CD8-positive, alpha-beta memory T cell (primary cell): ENCODE measurements at places on chromosomes 16 and 17. TPM values are rescaled to one million over a fixed set of nuclear protein-coding genes. Genes with fewer than 3 reads are reported as not detected.

AOC2 gene
- 2.4 TPM for total RNA-seq

GRCh38 chr17:33816842-33817617 lies 438.1 kb upstream of the CCL2 start:
- DNase-seq, result no peak

EPX gene
- not detected for total RNA-seq

GRCh38 chr17:28887871-28888471 lies 9.6 kb downstream of the FLOT2 start:
- no peak for DNase-seq

- no peak for DNase-seq
Observed at GRCh38 chr17:76504117-76504516, 2.9 kb upstream of the RHBDF2 start.

GRCh38 chr17:9843152-9844010 lies 17.7 kb downstream of the GLP2R start:
- DNase-seq, result no peak

DNA sequence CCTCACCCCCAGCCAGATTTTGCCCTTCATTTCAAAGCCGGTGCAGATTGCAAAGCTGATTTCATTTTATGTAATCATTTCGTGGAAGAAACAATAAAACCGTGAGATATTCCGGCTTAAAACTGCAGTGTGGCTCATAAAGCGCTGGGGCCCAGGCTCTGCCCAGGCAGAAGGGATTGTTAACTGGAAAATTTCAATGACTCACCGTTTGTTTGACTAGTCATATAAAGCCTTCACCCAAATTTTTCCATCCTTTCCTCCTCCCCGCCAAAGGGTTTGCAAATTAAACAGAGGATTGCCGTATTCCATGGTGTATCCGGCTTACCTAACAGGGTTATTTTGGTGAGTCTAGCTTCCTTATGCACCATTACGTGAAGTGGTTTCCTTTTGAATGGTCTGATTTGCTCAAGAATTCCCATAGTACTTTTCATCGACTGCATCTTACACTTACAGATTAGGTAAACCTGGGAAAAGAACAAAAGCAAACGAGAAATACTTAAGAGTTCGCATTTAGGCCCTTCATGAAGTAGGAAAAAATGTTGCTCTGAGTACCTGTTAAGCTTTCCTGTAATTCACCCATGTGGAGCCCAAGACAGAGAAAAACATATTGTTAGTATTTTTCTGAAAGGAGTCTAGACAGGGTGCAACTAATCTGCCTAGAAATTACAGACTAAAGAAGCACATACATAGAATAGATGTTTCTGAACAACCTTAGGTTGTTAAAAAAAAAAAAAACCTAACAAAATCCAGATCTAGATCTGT lies 949 bp upstream of the GSPT1 start:
- DNase-seq, result no peak

DNA sequence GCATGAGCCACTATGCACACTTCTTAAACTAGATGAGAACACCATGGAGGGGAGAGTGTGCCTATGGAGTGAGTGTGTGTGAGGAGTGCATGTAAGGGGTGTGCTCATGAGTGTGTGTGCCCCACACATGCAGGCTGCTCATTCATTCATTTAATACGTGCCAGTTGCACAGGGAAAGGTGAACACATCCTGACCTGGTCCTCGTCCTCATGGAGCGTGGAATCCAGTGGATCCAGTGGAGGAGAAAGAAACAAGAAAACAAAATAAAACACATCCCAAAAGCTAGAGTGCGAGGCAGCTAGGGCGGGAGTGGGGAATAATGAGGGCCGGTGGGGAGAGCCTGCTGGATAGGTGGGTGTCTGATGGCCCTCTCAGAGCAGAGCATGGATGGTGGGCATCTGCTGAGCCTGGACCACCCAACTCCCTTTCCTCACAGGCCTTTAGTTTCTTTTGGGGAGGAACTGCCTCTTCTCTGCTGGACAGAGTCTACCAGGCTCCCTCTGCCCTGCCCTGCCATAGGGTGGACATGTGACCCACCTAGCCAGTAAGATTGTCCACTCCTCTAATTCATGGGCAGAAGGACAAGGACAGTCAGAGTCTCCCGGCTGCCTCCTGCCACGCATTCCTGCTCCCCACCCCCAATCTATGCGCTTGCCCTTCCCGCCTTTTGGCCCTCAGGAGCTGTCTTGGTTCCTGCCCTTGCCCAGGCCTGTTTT lies 204.3 kb downstream of the RAB11FIP4 start:
- no peak for DNase-seq

KCNJ18 gene
- not detected for total RNA-seq

DNA sequence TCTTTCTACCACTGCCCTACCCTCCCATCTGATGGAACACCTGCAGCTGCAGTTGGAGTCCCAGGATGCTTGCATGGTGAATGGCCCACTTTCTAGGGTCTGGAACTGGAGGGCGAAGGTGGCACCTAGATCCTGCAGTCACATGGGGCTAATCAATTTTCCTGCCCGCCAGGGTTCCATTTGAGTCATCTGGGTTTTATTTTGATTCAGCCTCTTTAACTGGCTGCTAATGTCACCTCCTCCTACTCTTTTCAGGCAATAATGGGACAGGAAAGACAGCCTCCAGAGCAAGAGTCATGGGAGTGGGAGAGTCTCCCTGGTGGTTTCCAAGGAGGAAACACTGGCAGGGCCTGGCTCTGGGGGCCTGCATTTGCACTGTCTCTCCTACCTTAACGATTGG lies 3.8 kb upstream of the TBKBP1 start:
- no peak for DNase-seq
